Activated CD4-positive, alpha-beta T cell treated with anti-CD3 and anti-CD28 coated beads for 4 hours (primary cell): ENCODE measurements at places on chromosomes 1 and 21.

- DNase-seq, result no peak
Measured at GRCh38 chr1:236518322-236518721, 5.5 kb upstream of the LGALS8 start.

- no peak for DNase-seq
Measured at GRCh38 chr21:34545079-34545884, 33.3 kb upstream of the KCNE1 start.

DNA sequence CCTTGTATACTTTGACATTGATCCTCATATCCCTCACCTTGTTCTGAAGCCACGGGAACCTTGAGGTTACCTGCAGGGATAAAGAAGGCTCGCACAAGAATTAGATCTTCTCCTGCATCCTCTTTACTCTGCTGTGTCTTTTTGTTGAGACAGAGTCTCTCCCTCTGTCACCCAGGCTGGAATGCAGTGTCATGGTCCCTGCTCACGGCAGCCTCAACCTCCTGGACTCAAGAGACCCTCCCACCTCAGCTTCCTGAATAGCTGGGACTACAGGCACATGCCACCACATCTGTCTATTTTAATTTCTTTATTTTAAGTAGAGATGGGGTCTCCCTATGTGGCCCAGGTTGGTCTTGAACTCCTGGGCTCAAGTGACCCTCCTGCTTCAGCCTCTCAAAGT is 134.7 kb downstream of the PTPRC start:
- DNase-seq, result no peak

DNA sequence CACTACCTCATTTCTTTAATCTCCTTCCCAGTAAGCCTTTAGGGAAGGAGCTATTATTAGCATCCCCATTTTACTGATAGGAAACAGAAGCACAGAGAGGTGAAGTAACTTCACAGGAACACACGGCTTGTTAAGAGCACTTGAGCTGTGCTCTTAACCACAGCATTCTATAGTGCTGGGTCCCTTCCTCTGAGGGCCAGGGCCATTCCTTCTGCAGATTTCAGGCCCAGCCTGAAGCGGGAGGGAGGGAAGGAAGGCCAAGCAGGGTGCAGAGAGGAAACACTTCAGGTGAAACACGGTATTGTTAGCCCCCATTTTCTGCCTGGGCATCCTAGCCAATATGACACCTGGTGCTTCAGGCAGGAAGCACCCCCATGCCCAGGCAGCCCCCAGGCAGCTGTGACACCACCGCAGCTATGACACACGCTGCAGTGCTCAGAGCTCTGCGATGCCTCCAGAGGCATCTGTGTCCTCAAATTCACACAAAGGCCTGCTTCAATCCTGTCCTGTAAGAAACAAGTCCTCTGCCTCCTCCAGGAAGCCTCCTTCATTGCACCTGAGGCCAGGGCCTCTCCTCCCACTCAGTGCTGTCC is 4.5 kb upstream of the EXTL1 start:
- no peak for DNase-seq

GRCh38 chr1:193190096-193190744 is 3.8 kb upstream of the B3GALT2 start:
- no peak for DNase-seq
